ENCODE measurements at places on chromosomes 1 and 21.

- DNase-seq = no peak
Observed at GRCh38 chr1:196466654-196467053, 141.6 kb downstream of the KCNT2 start.

GRCh38 chr21:39696618-39697017, 48.4 kb upstream of the IGSF5 start:
- DNase-seq = no peak

GRCh38 chr1:62784509-62785365, 805 bp downstream of the ATG4C start:
- peak; percentile 7 for DNase-seq

- no peak for DNase-seq
Observed at GRCh38 chr1:2303781-2304180, 75.7 kb downstream of the SKI start.

- DNase-seq = no peak
Observed at GRCh38 chr1:72086394-72086793, 195.9 kb downstream of the NEGR1 start.

DNA sequence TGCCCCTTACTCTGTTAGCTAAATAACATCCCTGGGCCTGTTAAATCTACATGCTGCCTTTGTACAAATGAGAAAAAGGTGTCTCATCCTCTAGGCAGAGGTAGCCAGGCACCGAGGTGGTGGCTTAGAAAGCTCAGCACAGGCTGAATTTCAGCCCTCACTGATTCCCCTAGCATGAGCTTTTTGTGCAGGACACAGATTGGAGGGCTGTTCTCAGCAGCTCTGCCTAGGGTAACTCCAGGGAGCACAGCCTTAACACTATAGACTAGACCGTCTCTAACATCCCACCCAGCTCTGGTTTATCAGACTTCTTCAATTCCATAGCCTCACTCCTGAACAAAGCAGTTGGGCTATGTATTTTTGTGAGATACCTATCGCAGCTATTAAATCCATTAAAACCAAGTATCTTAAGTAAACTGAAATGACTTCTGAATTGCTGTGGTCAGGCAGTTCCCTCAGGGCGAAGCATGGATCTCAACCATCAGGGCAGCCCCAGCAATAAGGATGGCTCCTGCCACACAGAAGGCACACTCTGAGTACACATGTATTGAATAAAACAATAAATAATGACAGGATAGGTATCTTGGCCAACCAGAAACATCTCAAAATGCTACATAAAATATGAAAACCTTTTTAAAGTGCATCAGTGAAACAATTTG, 14.8 kb downstream of the S100A6 start:
- DNase-seq = no peak

- DNase-seq = no peak
Observed at GRCh38 chr1:201676197-201676596, 137.3 kb downstream of the NAV1 start.

Data from activated CD4-positive, alpha-beta T cell treated with anti-CD3 and anti-CD28 coated beads, Interleukin-2, Interleukin-6, amounts not matched to agents 100 ng/mL and 50 ng/mL, durations not matched to agents 16 hours and 8 hours (primary cell).